ENCODE measurements at places on chromosomes 12 and 14.

- no peak for DNase-seq
These were observed 75.5 kb upstream of the FZD10 start for GRCh38 chr12:130086797-130087196.

- no peak for DNase-seq
These were observed 42.5 kb downstream of the GALNT9 start for GRCh38 chr12:132286912-132287311.

DNA sequence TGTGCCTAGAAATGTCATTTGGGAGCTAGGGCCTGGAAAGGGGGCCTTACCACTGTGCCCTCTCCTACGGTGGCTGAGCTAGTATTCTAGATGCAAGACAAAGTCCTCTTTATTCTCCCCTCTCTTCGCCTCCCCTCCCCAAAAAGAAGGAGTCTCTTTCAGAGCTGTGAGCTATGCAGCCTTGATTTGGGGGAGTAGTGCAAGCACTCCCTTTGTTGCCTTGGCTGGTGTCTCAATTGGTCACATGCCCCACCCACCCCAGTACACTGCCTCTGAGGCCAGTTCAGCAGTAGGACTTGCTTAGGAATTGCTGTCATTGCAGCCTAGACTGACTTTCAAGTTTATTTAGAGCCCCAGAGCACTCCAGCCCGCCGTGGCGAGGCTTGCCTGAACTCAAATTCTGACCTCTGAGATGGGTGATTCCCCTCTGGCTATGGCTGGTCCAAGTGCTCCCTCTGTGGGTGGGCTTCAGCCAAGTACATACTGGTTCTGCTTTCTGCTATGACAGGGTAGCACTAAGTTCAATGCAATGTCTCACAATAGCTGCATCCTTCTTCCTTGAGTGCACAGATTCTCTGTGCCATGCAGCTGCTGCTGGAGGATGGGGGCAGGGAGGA lies 37.0 kb upstream of the FBXO33 start:
- peak; percentile 11 for DNase-seq

DNA sequence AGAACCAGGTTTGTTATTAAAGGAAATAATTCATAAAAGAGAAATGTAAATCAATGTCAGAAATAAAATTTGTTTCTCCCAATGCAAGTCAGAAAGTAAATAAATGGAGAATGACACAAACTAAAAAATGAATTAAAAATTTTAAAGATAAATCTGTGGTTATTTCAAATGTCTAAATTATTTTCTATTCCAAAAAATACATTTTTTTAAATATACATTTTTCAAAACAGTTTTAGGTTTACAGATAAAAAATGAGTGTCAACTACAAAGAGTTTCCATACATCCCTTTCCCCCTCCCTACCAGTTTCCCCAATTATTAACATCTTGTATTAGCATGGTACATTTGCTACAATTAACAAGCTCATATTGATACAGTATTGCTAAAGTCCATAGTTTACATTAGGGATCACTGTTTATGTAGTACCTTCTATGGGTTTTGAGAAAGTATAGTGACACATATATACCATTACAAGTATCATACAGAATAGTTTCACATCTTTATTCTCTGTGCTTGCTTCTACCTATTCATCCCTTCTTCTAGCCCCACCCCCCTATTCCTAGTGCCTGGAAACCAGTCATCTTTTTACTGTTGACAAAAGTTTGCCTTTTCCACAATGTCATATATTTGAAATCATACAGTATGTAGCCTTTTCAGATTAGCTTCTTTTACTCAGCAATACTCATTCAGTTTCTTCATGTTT lies 104.2 kb downstream of the RALGAPA1 start:
- DNase-seq = no peak

DNA sequence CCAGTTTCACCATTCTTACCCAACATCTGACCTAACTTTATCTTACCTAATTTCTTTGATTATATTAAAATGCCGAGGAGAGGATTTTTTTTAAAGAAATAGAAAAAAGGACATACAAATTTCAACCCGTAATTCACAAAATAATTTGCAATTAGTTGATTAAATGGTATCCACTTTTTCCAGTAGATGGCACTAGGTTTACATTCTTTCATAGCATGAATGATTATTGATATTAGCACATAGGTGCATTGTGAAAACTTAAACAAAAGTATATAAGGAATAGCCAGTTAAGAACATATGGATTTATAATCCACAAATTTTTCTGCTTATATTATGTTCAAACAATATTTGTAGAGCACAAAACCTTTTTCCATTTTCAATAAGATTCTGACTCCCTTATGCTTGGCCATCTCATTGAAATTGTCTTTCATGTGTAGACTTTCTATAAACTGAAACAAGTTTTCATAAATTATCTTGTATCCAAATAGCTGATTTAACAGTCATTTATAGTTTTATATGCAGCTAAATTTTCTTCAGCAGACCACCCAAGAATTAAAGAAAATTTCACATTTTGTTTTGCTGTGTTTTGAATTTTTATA lies 35.3 kb downstream of the MSRB3 start:
- DNase-seq = no peak

DNA sequence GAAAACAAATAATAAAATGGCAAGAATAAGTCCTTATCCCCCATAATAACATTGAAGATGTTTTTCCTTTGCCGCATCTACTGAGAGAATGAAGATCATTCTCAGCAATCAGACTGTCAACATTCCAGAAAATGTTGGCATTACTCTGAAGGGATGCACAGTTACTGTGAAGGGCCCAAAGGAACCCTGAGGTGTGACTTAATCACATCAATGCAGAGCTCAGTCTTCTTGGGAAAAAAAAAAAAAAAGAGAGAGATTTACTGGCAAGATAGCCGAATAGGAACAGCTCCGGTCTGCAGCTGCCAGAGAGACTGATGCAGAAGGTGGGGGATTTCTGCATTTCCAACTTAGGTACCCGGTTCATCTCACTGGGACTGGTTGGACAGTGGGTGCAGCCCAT lies 41.3 kb upstream of the OR6J1 start:
- DNase-seq = no peak

- no peak for DNase-seq
These were observed 22.9 kb upstream of the ANAPC7 start for GRCh38 chr12:110426406-110426805.

DNA sequence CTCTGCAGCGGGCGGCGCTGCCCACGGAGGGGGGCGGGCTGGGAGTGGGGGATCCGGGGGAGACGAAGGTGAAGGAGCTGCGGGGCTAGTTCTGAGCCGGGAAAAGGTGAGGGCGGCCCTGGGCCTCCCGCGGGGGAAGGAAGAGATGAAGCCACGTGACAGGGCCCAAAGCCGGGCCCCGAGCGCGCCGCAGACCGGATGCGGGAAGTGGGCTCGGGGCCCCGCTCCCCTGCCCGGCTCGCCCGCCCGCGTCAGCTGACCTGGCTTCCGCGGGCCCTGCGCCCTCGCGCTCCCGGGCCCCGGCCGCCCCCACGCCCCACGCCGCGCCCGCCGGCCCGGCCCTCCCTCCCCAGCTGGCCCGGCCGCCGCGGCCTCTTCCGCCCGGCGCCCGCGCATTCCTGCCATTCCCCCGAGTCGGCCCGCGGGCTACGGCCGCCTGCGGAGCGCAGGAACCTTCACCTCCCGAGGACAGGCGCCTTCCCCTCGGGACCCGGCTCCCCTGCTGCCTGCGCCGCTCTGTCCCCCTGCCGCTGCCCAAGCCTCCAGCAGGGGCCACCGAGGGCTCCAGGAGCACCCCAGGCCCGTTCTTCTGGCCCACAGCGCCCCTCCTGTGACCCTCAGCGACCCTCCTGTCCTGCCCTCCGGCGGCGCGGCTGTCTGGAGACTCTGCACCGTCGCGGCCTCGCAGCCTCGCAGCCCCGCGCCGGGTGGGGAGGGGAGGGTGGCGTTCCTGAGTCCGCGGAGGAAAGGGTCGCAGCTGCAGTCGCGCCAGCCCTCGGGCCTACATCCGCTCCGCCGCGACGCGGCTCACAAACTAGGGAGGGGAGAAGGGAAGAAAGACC lies 20.4 kb downstream of the NINJ2 start:
- peak; percentile 73 for DNase-seq

GRCh38 chr14:77305696-77306095 lies 15.0 kb downstream of the POMT2 start:
- DNase-seq = no peak

DNA sequence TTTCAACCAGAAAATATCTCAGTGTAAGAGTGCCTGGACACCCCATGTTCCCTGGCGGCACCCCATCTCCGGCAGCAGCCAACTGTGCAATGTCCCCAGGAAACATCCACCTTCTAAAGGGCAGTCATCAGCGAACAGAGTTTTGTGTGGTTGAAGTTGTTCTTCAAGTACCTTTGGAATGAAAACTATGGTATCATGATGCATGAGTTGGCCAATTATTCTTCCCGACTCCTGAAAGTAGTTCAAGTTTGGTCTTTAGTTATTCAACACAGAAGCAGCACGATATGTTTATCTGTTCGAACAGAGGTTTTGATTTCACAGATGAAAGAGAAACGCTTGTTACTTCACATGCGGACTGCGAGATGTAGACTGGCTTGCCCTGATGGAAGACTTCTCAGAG lies 21.1 kb upstream of the TTC7B start:
- DNase-seq = no peak

GRCh38 chr12:132774646-132775275 lies 13.1 kb upstream of the ANKLE2 start:
- DNase-seq = no peak

- DNase-seq = no peak
These were observed 29.3 kb downstream of the BAZ1A start for GRCh38 chr14:34845869-34846268.

GRCh38 chr14:98622208-98623051 lies 649.6 kb downstream of the BCL11B start:
- DNase-seq = no peak

DNA sequence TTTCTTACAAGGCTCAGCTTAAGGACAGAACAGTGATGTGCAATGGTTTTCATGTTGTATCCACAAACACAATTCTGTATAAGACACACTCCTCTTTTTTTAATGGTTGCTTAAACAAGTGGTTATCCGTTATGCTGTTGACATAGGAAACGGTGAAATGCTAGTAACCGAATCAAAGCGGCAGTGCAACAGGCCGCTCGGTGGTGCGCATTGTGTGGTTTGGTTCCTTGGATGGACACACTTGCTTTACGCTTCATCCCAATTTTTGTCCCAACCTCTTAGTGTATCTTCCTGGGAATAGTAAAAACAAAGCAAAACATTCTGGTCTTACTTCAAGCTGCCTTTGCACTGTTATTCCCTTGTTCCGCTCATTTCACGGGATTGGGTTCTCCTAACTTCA lies 650 bp upstream of the PTGER2 start:
- DNase-seq = no peak

DNA sequence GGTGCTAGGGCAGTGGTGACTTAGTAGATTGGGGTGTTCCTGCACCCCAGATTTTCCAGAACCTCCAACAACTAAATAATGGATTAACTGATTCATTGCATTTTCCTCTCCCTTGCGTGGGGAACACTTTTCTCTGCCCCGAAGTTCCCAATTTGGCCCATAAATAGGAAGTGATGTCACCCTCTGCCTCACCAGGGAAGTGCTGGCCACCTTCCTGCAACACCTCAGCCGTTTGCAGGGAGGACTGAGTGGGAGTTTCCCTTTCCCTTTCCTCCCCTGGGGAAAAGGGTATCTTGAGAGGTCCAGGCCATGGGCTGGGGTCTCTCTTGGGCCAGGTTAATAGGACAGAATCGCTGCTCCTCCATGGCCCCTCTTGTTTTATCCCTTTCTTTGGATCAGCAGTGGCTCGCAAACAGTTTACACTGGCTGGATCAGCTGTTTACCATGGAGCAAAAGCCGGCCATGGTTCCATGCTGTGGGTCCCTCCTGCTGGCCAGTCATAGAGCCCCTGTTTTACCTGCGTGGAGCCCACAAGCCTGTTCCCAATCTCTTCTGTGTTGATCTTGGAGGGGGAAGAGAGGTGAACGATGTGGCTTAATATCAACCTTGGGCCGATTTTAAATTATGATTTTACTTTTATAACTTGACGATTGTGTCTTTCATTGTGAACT lies 91.6 kb upstream of the VRK1 start:
- DNase-seq = no peak

- no peak for DNase-seq
These were observed 22.2 kb downstream of the TMEM63C start for GRCh38 chr14:77203611-77204458.

DNA sequence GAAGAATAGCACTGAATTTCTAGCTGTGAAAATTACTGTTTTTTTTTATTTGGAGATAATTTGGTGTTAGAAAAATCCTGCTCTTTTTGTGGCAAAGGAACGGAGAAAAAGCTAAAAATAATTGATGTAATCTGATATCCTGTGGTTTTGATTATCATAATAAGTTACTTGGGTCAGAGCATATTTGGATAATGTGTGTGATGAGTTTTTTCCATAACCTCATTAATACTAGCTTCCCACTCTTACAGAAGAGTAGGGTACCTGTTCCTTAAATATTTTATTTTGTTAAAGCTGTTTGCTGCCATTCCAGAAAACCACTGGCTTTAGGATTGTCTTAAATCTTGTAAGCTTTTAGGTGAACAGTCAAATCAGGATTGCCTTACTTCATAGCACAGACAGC lies 4.7 kb downstream of the PSMC6 start:
- DNase-seq = no peak

DNA sequence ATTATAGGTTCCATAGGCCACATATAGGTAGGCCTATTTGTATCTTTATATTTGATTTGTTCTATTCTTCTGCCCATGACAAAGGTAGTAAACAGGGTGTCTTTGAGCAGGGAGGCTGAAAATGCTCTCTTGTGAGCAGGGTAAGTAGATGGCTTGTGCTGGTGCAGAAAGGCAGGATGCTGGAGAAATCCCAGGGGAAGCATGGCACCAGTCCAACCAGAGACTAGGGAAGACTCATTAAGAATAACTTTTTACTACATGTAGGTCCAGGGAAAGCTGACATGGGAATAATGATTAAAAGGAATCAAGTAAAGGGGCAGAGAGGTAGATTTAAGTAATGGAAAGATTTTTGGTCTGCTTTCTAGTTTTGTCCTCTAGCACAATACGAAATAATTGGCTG lies 245.0 kb downstream of the RGS6 start:
- no peak for DNase-seq

DNA sequence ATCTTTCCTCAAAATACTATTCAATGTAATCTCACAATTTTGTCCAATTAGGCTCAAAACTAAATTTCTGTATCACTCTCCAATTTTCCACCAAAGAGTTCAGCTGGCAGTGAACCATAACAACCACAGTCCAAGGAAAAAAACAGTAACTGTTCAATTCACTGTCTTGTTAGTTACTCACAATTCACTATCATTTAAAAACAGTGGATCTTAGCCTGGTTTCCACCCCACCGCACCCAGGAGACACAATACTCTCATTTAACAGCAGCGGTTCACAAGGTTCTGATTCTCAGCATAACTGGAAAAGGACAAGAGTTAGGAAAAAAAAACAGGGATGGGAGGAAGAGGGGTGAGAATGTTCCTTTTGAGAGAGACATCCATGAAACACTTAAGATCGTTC lies 40.5 kb downstream of the MED13L start:
- no peak for DNase-seq

GRCh38 chr12:4164559-4165558 lies 108.7 kb upstream of the CCND2 start:
- DNase-seq = peak; percentile 62

- DNase-seq = no peak
These were observed 61.7 kb upstream of the OVCH1 start for GRCh38 chr12:29559198-29559597.

GRCh38 chr14:103400537-103400936 lies 15.3 kb downstream of the MARK3 start:
- DNase-seq = no peak

Measured in activated CD4-positive, alpha-beta T cell treated with anti-CD3 and anti-CD28 coated beads for 4 hours (primary cell).